ENCODE measurements at places on chromosomes 6 and 20.

GRCh38 chr6:117007659-117008058, 130.6 kb downstream of the RFX6 start:
- no peak for DNase-seq

DNA sequence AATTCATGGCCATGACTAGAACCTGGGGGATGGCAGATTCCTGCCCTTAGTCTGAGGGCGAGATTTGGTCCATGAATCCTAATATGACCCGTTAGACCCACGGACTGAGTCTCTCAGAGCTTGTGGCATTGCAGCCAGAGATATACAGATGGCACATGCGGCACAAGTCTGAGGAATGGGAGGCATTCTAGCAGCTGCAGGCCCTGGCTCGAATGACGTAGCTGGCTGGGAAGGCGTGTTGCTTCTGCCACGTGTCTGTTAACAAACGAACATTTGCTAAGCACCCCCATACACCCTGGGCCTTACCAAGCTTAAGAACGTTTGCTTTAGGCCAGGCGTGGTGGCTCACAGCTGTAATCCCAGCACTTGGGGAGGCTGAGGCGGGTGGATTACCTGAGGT, 68.0 kb downstream of the CD164 start:
- DNase-seq = no peak

DNA sequence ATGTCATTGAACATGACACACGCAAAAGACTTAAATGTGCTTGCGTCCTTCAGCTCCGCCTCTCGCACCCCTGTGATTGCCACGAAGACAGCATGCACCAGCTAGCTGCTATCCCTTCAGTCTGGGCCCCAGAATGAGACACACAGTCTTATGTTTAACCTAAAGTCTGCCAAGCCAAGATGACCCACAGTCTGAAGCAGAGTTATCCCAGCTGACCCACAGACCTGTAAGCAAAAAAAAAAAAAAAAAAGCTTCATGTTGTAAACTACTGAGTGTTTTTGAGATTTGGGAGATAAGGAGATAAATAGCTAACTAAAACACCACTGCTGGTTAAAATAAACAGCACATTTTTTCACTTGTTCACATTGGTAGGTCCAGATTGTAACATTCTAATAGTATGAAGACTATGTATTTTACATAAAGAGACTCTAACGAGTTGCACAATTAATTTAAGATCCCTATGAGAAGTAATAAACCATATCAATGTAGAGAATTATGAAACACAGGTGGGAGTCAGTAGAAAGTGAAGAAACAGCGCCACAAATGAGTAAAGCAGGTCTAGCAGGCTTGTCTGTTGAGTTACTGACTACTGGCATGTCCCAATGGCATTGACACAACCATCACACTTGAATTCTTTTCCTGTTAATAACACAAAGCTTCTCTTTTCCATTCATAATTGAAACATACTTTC, 47.4 kb upstream of the CCDC28A start:
- DNase-seq = no peak

DNA sequence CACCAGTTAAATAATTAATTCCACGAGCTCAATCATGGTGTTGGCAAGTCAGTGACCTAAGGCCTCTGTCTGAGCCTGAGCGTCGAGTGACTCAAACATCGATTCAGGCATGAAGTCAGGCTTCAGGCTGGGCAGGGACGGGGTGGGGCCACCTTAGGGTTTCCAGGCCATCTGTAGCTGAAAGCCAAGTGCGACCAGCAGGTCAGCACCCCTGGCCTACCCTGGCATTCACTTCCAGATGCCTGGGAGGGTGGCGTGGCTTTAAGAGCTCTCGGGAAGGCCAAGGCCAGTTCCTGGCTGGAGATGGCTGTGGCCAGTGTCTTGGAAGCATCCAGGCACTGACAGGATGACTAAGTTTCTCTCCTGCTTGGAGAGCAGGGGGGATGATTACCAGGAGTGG, 113.4 kb downstream of the DACT2 start:
- DNase-seq = no peak

- no peak for DNase-seq
Measured at GRCh38 chr6:46895930-46896329, 25.8 kb downstream of the ADGRF5 start.

DNA sequence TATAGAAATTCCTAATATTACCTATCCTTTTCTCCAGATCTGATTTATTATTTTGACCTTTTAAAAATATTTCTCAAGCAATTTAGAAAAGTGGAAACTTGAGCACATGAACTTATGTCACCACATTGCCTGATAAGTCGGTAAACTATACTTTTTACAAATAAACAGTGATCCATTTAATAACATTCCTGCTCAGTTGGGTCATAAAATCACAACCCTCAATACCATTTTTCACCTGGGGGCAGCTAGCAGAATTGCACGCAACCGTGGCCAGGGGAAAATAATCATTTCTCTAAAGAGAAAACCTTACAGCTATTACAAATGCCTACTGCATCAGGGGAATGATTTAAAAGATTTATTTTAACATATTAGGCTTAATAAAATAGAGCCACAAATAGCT, 614.5 kb downstream of the PHF3 start:
- DNase-seq = no peak

- no peak for DNase-seq
Measured at GRCh38 chr20:63163171-63163570, 52.8 kb downstream of the YTHDF1 start.

DNA sequence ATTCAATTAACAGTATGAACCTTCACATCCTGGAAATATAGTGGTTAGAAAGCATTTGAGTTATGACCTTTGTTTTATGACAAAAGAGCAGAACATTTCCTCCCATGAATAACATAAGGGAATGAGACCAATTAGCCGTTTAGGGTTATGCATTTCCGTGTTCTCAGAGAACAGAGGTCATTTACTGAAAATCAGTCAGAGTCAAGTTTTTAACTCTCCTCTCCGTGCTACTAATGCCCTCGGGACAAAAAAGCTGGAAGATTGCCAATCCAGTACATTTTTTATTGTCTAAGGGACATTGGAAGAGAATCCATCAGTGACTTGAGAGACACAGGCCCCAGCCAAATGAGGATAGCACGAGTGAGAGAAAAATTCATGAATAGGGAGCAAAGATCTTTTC, 632.7 kb downstream of the RFPL4B start:
- DNase-seq = no peak

- no peak for DNase-seq
Measured at GRCh38 chr20:11230999-11231398, 557.2 kb upstream of the JAG1 start.

- DNase-seq = no peak
Measured at GRCh38 chr6:41578217-41579087, 32.3 kb downstream of the FOXP4 start.

GRCh38 chr6:156438350-156438923, 338.7 kb upstream of the ARID1B start:
- DNase-seq = no peak

GRCh38 chr6:39770446-39770845, 21.7 kb upstream of the DAAM2 start:
- DNase-seq = no peak

DNA sequence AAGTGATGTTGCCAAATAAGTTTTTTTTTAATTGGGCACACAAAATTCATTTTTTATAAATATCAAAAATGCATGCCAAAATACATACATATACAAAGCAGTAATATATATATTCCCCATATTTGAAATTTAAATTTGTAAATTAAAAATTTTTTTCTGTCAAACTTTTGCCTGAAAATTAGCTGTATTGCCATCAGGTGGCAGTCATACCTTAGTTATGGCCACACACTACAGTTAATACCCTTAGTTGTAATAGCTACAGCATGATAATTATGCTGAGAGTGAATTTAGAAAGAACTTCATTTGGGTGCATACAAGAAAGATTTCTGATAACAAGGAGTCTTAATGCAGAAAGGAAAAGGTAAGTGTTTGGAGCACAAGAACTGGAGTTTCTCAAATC, 46.2 kb upstream of the SDHAF4 start:
- DNase-seq = no peak

GRCh38 chr20:51134405-51134804, 111.5 kb upstream of the KCNG1 start:
- no peak for DNase-seq

GRCh38 chr6:108024427-108025073, 50.0 kb downstream of the OSTM1 start:
- DNase-seq = no peak

DNA sequence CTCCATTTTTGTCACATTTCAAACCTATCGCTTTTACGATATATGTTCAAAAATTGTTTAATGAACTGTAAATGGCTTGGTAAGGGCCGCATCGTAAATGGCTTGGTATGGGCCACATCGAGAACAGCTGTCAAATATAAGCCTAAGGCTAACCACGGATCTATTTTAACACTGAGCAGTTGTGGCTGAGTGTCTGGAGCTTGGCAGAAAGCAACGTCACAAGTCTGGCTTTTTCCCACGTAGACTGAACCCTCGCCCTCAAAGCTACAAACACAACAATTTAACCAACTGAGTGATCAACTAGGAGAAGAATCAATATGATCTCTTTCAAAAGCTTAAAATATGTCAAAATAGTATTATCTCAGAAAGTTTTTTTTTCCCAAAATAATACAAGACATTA, 71.4 kb upstream of the PRSS16 start:
- no peak for DNase-seq

- no peak for DNase-seq
Measured at GRCh38 chr6:31663961-31664789, 622 bp downstream of the GPANK1 start.

GRCh38 chr6:10373642-10374359, 41.1 kb downstream of the TFAP2A start:
- no peak for DNase-seq

GRCh38 chr6:1384549-1385128, 4.7 kb upstream of the FOXF2 start:
- DNase-seq = no peak

DNA sequence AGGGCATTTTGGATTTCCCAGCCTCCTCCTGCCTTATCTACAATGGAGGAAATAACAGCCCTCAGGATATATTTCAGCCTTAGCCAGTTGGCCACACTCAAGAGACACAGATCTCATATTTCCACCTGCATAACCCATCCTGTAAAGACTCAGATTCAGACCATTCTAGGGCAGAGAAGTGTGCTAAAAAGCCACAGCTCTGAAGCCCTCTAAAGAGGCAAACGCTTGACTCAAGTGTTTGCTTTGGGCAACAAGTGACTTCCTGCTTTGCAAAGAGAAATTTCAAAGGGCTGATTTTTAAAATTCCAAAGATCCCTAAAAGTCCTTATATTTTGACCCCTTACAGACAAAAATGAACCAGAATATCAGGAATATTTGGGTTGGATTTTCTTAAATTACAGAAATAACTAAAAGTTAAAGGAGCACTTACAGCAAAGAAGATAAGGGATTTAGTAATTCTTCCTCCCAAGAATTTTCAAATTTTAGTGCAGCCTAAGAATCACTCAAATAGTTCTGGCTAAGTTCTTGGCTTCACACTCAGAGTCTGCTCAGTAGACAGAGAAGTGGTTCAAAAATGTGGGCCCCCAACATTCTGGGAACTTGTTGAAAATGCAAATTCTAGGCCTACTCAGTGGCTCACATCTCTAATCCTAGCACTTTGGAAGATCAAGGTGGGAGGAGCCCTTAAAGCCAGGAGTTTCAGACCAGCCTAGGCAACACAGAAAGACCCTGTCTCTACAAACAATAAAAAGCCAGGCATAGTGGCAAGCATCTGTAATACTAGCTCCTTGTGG, 18.9 kb upstream of the ADGRF5 start:
- DNase-seq = no peak
